ENCODE measurements at places on chromosomes 1 and 21.

DNA sequence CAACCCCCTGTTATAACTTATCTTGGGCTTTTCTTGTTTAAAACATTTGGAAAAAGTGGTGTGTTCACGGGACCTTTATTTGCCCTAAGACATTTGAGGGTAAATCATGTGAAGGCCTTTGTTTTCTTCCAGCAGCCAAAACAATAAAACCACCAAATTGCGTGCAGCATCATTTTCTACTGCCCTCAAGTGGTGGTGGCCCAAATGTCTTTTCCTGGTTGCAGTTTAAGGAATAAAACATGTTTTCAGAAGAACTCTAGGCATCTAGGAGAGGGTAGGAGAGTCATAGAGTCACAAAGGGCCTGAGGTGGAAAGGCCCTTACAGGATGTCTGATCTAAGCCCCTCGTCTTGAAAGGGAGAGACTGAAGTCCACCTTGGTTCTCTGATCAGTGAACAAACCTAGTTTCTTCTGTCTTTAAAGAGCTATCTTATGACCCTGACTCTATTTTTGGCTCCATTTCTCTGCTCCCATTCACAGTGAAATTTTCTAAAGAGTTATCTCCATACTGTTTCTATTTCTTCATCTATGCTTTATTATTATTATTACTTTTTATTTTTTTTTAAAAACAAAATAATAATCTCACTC is 16.0 kb upstream of the EPS15 start:
- DNase-seq = peak; percentile 41

DNA sequence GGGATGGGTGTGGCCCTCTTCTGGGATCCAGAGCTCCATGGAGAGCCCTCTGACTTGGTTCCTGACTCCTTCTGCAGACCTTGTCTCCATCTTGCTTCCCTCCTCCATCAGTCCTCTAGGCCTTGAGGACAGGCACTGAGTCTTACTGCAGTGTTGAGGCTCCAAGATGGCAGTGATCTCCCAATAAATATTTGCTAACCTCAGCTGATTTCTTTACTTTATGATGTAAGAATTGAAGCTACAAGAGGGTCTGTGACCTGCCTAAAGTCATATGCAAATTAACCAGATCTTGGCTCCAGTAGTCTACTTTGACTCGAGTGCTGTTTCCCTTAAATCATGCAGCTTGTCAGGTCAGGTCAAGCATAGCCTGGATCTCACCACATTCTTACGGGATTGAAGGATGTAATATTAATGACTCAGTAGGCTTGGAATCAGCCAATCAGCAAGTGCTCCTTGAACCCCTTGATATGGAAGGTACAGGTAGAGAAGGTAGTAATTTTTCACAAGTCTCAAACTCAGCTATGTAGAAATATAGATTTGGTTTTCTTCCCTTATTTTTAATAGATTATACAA is 93.0 kb downstream of the CLIC6 start:
- DNase-seq = no peak

- DNase-seq = no peak
These were observed 472.4 kb downstream of the SETD4 start for GRCh38 chr21:35587841-35588380.

- DNase-seq = no peak
These were observed 15.0 kb downstream of the QSOX1 start for GRCh38 chr1:180169640-180170195.

DNA sequence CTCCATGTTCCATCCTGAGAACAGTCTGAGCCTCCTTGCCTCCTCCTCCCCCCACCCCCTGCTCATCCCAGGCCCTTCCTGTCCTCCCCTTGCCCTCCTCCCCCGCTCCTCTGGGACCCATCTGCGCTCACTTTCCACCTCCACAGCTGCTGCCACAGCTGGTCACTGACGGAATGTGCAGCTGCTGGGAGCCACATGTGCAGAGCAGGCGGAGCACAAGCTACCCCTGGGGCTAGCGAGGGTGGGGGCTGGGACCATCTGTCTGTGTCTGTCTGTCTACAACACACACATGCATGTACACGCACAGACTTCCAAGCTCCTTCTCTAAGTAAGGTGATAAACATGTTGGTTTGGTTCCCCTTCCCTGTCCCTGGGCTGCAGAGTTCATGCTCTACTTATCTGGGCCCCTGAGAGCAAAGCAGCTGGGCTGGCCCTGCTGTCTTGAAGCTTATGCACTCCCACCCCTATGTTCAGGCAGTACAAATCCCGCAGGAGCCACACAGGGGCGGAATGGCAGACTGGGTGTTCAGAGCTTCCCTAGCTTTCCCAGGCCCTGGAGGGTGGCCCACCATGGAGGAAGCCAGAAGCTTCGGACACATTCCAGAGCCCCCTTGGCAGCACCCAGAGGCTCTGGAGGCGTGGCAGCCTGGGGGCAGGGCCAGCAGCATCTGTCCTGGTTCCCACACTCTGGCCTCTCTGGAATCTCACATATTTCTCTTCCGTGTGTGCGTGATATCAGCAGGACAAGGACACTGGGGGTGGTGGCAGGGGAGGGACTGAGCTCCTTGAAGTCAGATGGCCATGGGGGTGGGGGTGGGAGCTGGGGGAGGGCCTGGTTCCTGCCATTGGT is 7.0 kb upstream of the HEYL start:
- DNase-seq = no peak

GRCh38 chr1:201050515-201051277 is 27.2 kb upstream of the KIF21B start:
- no peak for DNase-seq
